ENCODE measurements at places on chromosomes 6 and 20. TPM values are rescaled to one million over a fixed set of nuclear protein-coding genes. Genes with fewer than 3 reads are reported as not detected.

Gene PRICKLE4
- 10.7 TPM for total RNA-seq

Gene GJE1
- not detected for total RNA-seq

Gene TRIM26
- 76.3 TPM for total RNA-seq

Gene TSPO2
- not detected for total RNA-seq

Gene DLK2
- total RNA-seq = 8.3 TPM

Gene CAP2
- 5.5 TPM for total RNA-seq

Gene EFCAB8
- total RNA-seq = not detected
